ENCODE measurements at places on chromosomes 1 and 21.

GRCh38 chr21:46634966-46635323 lies 529 bp upstream of the PRMT2 start:
- no peak for DNase-seq

DNA sequence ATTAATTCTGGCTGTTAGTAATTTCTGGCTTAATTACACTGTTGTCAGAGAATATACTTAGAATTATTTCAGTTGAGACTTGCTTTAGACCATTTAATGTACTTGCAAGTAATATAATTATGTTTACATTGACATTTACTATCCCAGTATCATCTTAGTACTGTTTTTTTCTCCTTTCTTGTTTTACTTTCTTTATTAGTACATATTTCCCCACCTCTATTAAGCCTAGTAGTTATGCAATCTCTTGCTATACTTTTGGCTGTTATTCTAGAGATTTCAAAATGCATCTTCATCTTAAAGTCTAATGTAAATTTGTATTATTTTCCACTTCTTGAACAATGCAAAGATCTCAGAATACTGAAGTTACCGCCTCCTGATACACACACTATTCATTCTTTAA lies 24.4 kb downstream of the BRWD1 start:
- no peak for DNase-seq

DNA sequence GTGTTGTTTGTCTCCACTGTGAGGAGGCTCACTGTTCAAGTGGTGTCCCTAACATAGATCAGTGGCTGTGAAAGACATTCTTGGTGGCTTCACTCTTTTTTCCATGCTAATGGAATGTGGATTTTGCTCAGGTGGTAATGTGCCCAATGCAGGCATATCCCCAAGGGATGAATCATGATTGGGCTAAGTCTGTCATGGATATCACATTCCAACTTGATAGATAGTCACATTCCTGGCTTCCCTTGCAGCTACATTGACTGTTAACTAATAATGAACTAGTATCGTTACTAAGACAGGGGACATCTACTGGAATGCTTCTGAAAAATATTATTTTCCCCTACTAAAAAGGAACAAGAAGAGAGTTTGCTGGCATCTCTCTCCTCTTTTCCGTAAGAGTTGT lies 86.3 kb upstream of the SOD1 start:
- DNase-seq, result no peak

GRCh38 chr1:200206340-200206739 lies 178.8 kb downstream of the NR5A2 start:
- DNase-seq, result no peak

GRCh38 chr1:22975694-22976093 lies 3.0 kb upstream of the LACTBL1 start:
- DNase-seq, result no peak

DNA sequence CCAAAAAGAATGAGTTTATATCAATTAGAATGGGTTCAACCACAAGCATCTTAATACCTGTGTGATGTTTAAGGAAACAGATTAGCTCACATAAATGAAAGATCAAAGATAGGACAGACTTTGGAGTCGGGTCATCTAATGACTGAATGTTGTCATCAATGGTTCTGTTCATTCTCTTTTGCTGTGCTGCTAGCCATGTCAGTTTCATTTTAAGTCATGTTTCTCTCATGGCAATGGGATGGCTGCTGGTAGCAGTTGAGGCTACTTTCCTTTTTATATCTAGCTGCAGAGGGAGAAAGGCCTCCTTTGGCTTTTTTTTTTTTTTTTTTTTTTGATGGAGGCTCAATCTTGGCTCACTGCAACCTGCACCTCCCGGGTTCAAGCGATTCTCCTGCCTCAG lies 86.9 kb upstream of the SPAG17 start:
- no peak for DNase-seq

GRCh38 chr1:16386454-16387113 lies 19.5 kb downstream of the SZRD1 start:
- no peak for DNase-seq

DNA sequence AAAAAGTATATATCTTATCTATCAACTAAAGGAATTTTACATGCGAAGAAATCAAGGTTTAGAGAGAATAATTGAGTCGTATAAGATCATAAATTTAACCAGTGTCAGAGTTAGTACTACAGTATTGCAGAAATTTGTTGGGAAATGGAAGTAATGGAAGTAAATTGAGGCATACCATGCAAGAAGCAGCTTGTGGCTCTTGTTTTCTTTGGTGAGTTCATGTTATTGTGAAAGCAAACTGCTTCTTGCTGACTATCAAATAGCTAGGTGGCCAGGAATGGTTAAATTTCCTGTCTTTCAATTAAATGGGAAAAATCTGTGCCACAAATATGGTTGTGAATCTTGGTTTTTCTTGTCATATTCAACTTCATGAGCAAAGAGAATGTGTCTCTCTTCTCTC lies 652.7 kb downstream of the LMO4 start:
- DNase-seq, result no peak

DNA sequence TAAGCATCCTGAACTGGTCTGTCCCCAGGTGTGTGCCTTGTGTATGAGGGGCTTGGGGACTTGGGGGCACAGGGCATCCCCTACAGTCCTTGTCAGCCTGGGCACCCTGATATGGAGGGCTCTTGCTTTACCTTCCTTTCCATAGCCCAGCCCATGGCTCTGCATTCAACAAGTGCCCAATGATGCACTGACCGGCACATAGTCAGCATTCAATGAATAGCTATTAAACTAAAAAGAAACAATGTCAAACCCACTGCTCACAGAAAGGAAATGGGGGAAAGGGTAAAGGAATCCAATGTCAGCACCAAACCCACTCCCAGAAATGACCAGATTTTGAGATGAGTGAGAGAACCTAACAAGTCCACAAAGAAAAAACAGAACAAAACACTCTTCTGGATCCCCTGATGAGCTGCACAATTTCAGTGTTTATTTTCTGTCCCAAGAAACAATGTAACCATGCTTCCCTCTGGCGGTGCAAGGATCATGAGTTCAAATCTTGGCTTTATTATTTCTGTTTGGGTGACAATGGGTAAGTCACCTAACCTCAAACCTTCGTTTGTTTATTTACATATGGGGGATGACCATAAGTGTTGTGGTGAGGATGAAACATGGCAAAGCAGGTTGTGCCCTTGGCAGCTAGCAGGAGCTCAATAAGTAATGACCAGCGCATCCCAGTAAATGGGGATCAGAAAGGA lies 22.0 kb downstream of the SYT6 start:
- DNase-seq, result no peak

- DNase-seq, result no peak
These were observed 149.6 kb downstream of the DISC1 start for GRCh38 chr1:231776010-231776756.

DNA sequence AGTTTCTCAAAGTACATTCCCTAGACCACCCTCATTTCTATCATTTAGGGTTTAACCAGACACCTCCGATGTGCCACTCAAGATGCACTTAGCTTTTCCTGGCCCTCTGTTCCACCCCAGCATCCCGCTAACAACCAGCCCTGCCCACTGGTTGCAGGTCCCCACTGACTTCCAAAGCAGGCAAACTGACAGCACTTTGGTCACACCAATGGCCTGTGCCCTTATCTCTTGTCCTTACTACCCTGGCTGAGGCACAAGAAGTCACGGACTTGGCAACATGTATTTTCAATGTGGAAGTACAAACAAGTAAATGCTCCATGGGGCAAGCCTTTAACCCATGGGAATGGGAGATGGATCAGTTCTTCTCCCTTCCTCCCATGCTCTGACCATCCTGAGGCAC lies 357.1 kb downstream of the OMA1 start:
- no peak for DNase-seq

DNA sequence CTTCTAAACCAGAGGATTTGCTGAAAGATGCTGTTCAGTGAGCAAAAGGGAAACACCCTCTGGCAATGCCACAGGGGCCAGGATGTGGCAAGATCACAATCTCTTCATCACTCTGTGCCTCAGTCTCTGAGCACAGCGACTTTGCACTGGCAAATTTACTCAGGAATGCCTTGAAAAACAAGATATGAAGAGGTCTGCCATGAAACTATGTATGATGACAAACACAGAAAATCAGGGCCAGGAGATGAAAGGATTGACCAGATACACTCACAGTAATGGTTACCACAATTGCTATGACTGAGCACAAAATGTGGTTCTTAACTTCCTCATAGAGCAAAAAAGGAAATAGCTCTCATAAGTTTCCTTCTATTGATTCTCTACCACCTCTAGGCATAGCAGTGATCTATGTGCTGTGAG lies 5.8 kb downstream of the TTC13 start:
- DNase-seq, result peak; percentile 20

- DNase-seq, result no peak
These were observed 72.5 kb upstream of the VAMP3 start for GRCh38 chr1:7698641-7699040.

- DNase-seq, result peak; percentile 5
These were observed 150.7 kb downstream of the BACH1 start for GRCh38 chr21:29449306-29449950.

GRCh38 chr1:19811206-19811851 lies 3.8 kb downstream of the RNF186 start:
- peak; percentile 31 for DNase-seq

DNA sequence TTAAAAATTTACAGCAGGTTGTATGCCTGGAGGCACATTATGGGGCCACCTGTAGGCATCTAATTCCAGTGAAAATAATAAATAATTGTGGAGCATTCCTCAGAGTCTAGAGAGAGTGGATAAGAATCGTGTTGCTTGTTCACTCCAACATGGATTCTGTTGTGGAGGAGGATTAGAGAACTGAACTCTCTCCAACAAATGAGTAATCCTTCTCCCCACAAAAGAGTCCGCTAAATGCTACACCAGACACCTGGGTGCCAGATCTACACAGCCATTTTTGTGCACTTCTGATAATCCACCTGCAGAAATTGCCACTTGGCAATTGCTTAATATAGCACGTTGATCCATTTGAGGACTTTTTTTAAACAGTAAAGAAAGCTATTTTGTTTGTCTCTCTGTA lies 113.7 kb upstream of the DPYD start:
- DNase-seq, result no peak

GRCh38 chr1:158177700-158178450 lies 2.8 kb upstream of the CD1D start:
- no peak for DNase-seq

GRCh38 chr1:220410611-220411010 lies 117.3 kb upstream of the MARK1 start:
- DNase-seq, result no peak

DNA sequence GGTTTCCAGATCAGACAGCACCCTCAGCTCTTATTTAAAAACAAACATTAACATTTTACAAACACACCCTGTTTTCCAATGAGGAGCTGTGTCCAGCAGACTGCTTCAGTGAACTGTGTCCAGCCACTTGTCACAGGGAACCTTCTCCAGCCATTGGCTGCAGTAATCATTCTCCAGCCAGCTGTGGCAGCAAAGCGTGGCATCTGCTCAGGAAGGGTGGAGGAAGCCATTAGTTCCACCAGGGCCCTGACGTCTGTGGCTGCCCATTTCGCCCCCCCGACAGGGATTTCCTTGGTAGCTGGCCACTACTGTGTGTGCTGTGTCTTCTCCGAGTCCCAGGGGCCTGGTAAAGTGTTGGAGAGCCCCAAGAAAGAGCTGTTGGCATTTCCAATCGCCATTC lies 62.9 kb upstream of the SELENON start:
- no peak for DNase-seq

- no peak for DNase-seq
These were observed 201.0 kb downstream of the LYPLAL1 start for GRCh38 chr1:219374636-219375035.

GRCh38 chr1:209723756-209724693 lies 19.4 kb downstream of the HSD11B1 start:
- DNase-seq, result peak; percentile 77

GRCh38 chr1:36703526-36704208 lies 221.0 kb upstream of the CSF3R start:
- peak; percentile 66 for DNase-seq

- DNase-seq, result no peak
These were observed 21.3 kb upstream of the KCNAB2 start for GRCh38 chr1:6024376-6024775.

DNA sequence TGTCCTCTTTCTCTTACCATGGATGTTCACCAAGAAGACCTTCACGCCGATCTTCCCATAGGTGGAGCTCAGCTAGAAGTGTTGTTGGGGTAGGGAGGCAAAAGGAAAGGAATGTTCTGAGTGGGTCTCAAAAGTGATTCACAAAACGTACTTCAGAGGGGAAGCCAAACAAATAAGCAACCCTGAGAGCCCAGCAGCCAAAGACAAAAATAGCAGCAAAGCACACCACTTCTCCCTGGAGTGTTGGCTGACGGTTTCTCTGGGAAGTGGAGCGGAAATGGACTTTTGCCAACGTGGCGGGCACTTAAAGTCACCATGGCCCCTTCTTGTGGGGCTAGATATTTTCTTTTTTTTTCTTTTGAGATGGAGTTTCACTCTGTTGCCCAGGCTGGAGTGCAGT lies 23.1 kb downstream of the SLC26A9 start:
- DNase-seq, result no peak

DNA sequence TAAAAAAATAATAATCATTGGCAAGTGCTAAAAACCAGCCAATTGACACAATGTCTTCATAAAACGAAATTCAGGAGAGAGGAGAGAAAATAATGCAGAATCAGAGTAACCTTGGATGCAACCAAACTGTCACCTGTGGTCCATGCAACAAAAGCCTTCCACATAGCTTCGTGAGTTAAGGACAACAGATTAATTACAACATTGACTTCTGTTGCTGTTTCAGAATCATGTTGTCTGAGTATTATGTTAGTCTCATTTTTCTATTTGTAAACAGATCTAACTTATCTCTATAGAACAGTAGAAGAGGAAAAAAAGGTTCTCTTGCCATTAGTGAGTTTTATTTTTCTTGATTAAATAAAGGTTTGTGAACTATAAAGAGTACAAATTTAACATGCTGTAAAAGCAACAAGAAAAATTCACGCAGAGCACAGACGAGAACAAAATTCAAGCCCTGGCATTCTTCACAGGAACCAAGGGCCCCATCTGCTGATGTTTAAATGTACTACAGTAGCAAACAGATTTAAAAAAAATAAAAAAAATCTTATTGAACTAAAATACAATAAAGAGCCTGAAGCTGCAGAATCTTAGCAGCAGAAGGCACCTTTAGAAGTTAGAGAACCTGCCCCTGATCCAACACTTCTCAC lies 381.1 kb upstream of the PKN2 start:
- DNase-seq, result no peak

- no peak for DNase-seq
These were observed 23.0 kb downstream of the S100A10 start for GRCh38 chr1:151970626-151971025.

DNA sequence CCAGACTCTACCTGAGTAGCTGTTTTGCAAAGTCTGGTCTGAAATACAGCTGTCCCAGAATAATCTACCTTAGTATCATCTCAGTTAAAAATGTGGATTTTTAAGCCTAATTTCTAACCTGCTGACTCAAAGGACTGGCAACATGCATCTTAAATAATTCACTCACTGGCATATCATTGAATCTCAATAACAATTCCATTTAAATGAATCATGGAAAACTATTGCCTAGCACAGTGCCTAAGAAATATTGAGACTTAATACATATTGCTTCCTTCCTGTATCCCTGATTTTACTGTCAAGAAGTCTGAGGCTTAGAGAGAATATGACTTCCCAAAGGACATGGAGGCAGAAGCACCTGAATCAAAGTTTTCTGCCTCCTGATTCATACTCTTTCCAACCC lies 3.1 kb downstream of the CCDC190 start:
- DNase-seq, result no peak

GRCh38 chr1:1352786-1353388 lies 3.7 kb upstream of the DVL1 start:
- DNase-seq, result no peak

GRCh38 chr1:3717715-3718601 lies 34.3 kb upstream of the CCDC27 start:
- DNase-seq, result no peak

GRCh38 chr21:14866859-14867765 lies 197.7 kb downstream of the NRIP1 start:
- no peak for DNase-seq

- DNase-seq, result no peak
These were observed 234.5 kb upstream of the C1orf105 start for GRCh38 chr1:172185996-172186395.

Measured in stimulated activated naive CD8-positive, alpha-beta T cell treated with anti-CD3 and anti-CD28 coated beads, Interleukin-15, amount 100 ng/mL, for 72 hours (primary cell).